ENCODE measurements at places on chromosomes 12 and 14.
A peak's percentile ranks its signal among the peaks of the same experiment; 100 is the strongest.

GRCh38 chr12:47779943-47780504 lies 7.0 kb downstream of the SLC48A1 start:
- peak overlapping the region; percentile 57 for H3K27ac ChIP-seq
- H3K4me3 ChIP-seq, result no peak overlapping the region
- H3K4me1 ChIP-seq, result peaks cover 34% of the 10 kb centered on the region
- peaks cover 12% of the 10 kb centered on the region for H3K36me3 ChIP-seq
- DNase-seq, result no peak

GRCh38 chr14:64123241-64123822 lies 170.8 kb downstream of the ESR2 start:
- H3K27me3 ChIP-seq, result no peaks in the 10 kb centered on the region
- no peak overlapping the region for H3K4me3 ChIP-seq
- H3K27ac ChIP-seq, result no peak overlapping the region
- no peak for DNase-seq

- peak overlapping the region; percentile 92 for H3K27ac ChIP-seq
- H3K4me3 ChIP-seq, result peak overlapping the region; percentile 84
- H3K4me1 ChIP-seq, result peaks cover 44% of the 10 kb centered on the region
- peaks cover 2% of the 10 kb centered on the region for H3K27me3 ChIP-seq
- peaks cover 8% of the 10 kb centered on the region for H3K36me3 ChIP-seq
These were observed 831 bp downstream of the CRIP1 start for GRCh38 chr14:105487449-105487985.

- H3K4me3 ChIP-seq, result no peak overlapping the region
- H3K4me1 ChIP-seq, result no peaks in the 10 kb centered on the region
- no peaks in the 10 kb centered on the region for H3K36me3 ChIP-seq
- H3K27ac ChIP-seq, result no peak overlapping the region
These were observed 157.9 kb downstream of the PELI2 start for GRCh38 chr14:56276108-56276507.

- H3K27ac ChIP-seq, result peak overlapping the region; percentile 98
- H3K36me3 ChIP-seq, result peaks cover 46% of the 10 kb centered on the region
- H3K4me3 ChIP-seq, result peak overlapping the region; percentile 53
These were observed 108.8 kb upstream of the ATF7IP start for GRCh38 chr12:14256555-14257169.

DNA sequence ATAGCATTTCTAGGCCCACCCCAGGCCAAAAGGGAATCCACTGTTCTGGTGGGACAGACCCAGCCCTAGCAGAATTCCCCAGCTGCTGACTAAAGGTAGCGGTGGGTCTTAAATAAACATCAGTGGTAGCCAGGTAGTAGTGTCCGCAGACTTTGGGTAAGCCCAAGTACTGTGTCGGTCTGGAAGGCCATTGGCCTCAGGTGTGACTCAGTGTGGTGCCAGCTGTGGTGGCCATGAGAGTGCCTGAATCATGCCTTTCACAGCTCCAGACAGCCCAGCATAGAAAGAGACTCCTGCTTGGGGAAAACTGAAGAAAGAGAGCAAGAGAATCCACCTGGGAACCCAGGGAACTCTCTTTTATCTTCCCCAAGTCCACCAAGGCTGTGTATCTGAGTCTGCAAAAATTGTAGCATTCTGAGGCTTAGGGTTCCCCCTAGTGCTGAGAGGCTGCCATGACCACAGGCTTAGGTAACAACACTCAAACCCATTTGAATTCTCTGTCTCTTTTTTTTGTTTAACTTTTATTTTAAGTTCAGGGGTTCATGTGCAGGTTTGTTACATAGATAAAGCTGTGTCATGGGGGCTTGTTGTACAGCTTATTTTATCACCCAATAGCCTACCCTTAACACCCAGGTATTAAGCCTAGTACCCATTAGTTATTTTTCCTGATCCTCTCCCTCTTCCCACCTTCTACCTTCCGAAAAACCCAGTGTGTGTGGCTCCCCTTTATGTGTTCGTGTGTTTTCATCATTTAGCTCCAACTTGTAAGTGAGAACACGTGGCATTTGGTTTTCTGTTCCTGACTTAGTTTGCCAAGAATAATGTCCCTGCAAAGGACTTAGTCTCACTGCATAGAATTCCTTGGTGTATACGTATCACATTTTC lies 16.7 kb upstream of the CD163L1 start:
- H3K36me3 ChIP-seq, result no peaks in the 10 kb centered on the region
- peak; percentile 61 for DNase-seq
- H3K4me1 ChIP-seq, result no peaks in the 10 kb centered on the region
- H3K27ac ChIP-seq, result no peak overlapping the region
- no peak overlapping the region for H3K4me3 ChIP-seq
- peaks cover 10% of the 10 kb centered on the region for H3K27me3 ChIP-seq

- H3K4me1 ChIP-seq, result peaks cover 58% of the 10 kb centered on the region
- H3K27me3 ChIP-seq, result no peaks in the 10 kb centered on the region
- peaks cover 1% of the 10 kb centered on the region for H3K36me3 ChIP-seq
These were observed 6.2 kb upstream of the BIN2 start for GRCh38 chr12:51330186-51330585.

GRCh38 chr14:64502887-64503433 lies 678 bp downstream of the ZBTB25 start:
- H3K27ac ChIP-seq, result peak overlapping the region; percentile 100
- peaks cover 54% of the 10 kb centered on the region for H3K4me1 ChIP-seq
- no peaks in the 10 kb centered on the region for H3K27me3 ChIP-seq
- H3K36me3 ChIP-seq, result peaks cover 56% of the 10 kb centered on the region

- peaks cover 48% of the 10 kb centered on the region for H3K4me1 ChIP-seq
- no peak for DNase-seq
- peak overlapping the region; percentile 26 for H3K4me3 ChIP-seq
- H3K27me3 ChIP-seq, result no peaks in the 10 kb centered on the region
These were observed 1.8 kb downstream of the GLRX5 start for GRCh38 chr14:95536671-95537070.

- H3K4me3 ChIP-seq, result no peak overlapping the region
- no peak for DNase-seq
- no peak overlapping the region for H3K27ac ChIP-seq
These were observed 198.9 kb downstream of the RBM19 start for GRCh38 chr12:113766879-113767878.

DNA sequence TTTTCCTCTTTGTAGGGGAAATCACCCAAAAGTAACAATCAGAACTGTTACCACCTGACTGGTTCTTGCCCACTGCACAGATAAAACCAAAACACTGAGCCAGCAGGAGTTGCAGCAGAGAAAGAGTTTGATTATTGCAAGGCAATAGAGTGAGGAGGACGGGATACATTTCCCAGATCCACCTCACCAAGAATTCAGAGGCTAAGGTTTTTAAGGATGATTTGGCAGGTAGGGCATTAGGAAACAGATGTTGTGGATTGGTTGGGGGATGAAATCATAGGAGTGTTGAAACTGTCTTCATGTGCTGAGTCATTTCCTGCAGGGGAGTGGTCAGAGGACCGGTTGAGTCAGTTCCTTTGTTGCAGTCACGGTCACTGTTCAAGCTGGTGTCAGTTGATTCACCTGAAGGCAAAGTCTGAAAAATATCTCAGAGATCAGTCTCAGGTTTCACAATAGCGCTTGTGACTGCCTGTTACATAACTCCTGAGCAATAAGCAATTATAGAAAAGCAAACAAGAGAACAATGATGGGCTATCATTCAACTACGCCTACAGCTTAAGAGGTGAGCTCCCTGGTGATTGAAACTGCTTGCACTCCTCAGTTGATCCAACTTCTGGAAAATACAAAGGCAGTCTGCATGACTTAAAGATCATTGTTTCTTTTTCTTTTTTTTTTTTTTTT lies 20.3 kb upstream of the AMN1 start:
- peaks cover 22% of the 10 kb centered on the region for H3K36me3 ChIP-seq
- DNase-seq, result peak; percentile 68
- no peaks in the 10 kb centered on the region for H3K27me3 ChIP-seq
- peaks cover 43% of the 10 kb centered on the region for H3K4me1 ChIP-seq
- H3K4me3 ChIP-seq, result no peak overlapping the region
- H3K27ac ChIP-seq, result peak overlapping the region; percentile 37

DNA sequence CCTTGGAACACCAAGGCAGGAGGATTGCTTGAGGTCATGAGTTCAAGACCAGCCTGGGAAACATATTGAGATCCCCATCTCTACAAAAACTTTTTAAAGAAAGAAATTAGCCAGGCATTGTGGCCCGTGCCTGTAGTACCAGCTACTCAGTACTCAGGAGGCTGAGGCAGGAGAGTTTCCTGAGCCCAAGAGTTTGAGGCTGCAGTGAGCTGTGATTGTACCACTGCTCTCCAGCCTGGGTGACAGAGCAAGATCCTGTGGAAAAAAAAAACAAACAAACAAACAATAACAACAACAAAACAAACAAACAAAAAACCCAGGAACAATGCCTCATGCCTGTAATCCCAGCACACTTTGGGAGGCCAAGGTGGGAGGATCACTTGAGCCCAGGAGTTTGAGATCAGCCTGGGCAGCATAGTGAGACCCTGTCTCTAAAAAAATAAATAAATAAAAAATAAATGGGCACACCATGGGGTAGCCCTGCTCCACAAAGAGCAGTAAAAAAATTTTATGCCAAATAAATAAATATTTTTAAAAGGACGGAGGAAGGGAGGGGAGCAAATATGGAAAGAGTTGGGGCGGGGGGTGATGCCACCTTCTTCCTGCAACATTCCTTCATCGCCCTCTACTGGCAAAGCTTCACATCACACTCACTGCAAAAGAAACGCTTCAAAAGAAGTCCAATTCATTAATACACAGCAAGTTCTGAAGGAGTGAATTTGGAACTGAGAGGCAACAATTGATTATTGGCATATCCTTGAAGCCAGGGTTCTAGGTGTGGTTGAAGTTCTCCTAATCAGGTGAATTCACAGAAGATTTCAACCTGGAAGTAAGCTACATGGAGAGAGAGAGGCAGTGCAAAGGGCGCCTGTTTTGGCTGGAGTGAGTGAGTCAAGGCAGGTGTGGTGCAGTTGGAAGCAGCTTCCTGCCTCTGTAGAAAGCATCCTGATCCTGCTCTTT lies 8.8 kb upstream of the GNPTAB start:
- H3K27me3 ChIP-seq, result peaks cover 4% of the 10 kb centered on the region
- H3K4me1 ChIP-seq, result peaks cover 15% of the 10 kb centered on the region
- DNase-seq, result peak; percentile 81
- no peaks in the 10 kb centered on the region for H3K36me3 ChIP-seq
- no peak overlapping the region for H3K27ac ChIP-seq

- peaks cover 6% of the 10 kb centered on the region for H3K4me1 ChIP-seq
- no peaks in the 10 kb centered on the region for H3K36me3 ChIP-seq
- H3K27ac ChIP-seq, result no peak overlapping the region
- no peak for DNase-seq
- H3K27me3 ChIP-seq, result peaks cover 2% of the 10 kb centered on the region
- no peak overlapping the region for H3K4me3 ChIP-seq
These were observed 8.8 kb downstream of the ALDH2 start for GRCh38 chr12:111775205-111776193.

DNA sequence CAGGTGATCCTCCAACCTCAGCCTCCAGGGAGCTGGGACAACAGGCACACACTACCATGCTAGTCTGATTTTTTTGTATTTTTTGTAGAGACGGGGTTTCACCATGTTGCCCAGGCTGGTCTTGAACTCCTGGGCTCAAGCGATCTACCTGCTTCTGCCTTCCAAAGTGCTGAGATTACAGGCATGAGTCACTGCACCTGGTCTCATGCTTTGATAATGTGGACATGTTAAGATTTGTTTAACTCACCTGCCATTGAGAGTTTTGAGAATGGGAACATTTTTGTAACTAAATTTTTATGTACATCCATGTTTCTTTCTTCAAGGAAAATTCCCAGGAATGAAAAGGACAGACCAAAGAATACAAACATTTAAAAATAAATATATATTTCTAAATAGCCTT lies 121.2 kb downstream of the MIPOL1 start:
- no peak overlapping the region for H3K27ac ChIP-seq
- no peaks in the 10 kb centered on the region for H3K36me3 ChIP-seq
- no peaks in the 10 kb centered on the region for H3K27me3 ChIP-seq
- H3K4me1 ChIP-seq, result no peaks in the 10 kb centered on the region
- no peak for DNase-seq

GRCh38 chr12:58907391-58907790 lies 12.9 kb downstream of the LRIG3 start:
- H3K36me3 ChIP-seq, result no peaks in the 10 kb centered on the region
- no peaks in the 10 kb centered on the region for H3K4me1 ChIP-seq
- no peak overlapping the region for H3K27ac ChIP-seq
- no peak overlapping the region for H3K4me3 ChIP-seq
- H3K27me3 ChIP-seq, result no peaks in the 10 kb centered on the region

DNA sequence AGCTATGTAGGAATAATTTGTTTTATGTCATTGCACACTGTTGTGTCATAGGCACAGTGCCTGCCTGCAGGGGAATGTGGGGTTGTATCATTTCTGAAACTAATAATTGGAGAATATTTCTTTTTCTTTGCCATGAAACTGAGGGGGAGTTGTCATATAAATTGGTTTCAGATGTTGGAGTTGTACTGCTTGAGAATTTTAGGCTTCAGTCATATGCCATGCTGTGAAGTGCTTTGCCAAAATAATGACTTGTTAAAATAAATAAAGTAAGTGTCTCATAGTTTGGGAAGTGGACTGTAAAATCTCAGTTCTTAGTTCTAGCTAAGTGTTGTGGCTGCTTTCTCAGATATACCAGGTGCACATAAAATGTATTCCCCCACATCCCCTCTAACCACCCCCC lies 116.8 kb downstream of the DAAM1 start:
- H3K4me3 ChIP-seq, result no peak overlapping the region
- peaks cover 19% of the 10 kb centered on the region for H3K4me1 ChIP-seq
- DNase-seq, result no peak

DNA sequence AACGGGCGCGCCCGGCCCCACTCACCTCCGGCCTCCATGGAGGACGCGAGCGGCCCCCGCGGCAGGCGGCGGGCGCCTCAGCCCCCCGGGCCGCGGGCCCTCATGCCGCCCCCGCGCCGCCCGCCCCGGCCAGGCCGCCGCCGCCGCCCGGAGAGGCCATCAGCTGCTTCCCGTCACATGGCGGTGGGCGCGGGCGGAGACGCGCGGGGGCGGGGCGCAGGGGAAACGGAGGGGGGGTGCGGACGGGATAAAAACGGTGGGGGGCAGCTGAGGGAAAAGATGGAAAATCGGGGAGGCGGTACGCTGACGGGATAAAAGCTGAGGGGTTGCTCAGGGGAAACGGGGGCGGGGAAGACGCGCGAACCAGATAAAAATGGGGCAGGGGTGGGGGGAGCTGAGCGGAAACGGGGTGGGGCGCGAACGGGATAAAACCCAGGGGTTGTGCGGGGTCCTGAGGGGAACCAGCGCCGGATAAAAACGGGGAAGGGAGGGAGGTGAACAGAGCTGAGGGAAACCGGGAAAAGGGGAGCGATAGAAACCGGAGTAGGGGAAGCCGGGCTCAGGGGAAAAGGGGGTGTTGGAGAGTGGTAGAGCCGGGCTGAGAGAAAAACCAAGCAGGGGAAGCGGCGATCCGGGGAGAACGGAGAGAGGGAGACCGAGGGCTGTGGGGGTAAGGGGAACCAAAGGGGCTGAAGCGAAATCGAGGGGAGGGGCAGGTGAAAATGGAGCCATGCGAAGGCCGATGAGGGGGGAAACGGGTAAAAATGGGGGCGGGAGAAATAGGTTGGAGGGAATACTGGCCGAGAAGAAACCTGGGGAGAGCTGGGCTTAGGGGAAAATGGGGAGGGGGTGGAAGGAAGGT lies at the start of gene WSB2:
Gene WSB2 (minus strand): TSS at position 169 of the 862 bp plus-strand sequence. CDS start 131 bp downstream, at position 38.
- H3K36me3 ChIP-seq, result no peaks in the 10 kb centered on the region
- peak within 1 kb of the TSS; percentile 94 for H3K27ac ChIP-seq
- peak; percentile 61 for DNase-seq
